ENCODE measurements at places on chromosomes 2 and 18. TPM values are rescaled to one million over a fixed set of nuclear protein-coding genes. Genes with fewer than 3 reads are reported as not detected.

The MYO5B gene
- total RNA-seq = not detected

The CNGA3 gene
- total RNA-seq = not detected

The ARPC2 gene
- total RNA-seq = 312 TPM

The DNAJC27 gene
- total RNA-seq = 6.9 TPM

The KCNG2 gene
- not detected for total RNA-seq

The DYNAP gene
- total RNA-seq = not detected

The UPP2 gene
- total RNA-seq = not detected

The GAD1 gene
- 1.1 TPM for total RNA-seq

The GNAL gene
- total RNA-seq = 69.3 TPM

The KIAA2012 gene
- total RNA-seq = not detected

The C2orf80 gene
- not detected for total RNA-seq

The CHAC2 gene
- total RNA-seq = 10.5 TPM

The TDRD15 gene
- total RNA-seq = not detected

The CD8A gene
- total RNA-seq = not detected

The DPP10 gene
- not detected for total RNA-seq

The LIMS4 gene
- total RNA-seq = not detected

The CREG2 gene
- 0.34 TPM for total RNA-seq

The HRH4 gene
- total RNA-seq = 0.15 TPM

The INPP5D gene
- under 0.01 TPM for total RNA-seq

The PAIP2B gene
- total RNA-seq = 0.33 TPM

The VIT gene
- total RNA-seq = not detected

The POLE4 gene
- total RNA-seq = 22.6 TPM

The TEX261 gene
- 30.7 TPM for total RNA-seq

The TCF4 gene
- 10.6 TPM for total RNA-seq

The LINC00305 gene
- total RNA-seq = not detected

The CNDP1 gene
- total RNA-seq = not detected

The ALPI gene
- total RNA-seq = not detected

The C2orf81 gene
- total RNA-seq = 1.4 TPM

The LYG1 gene
- total RNA-seq = 0.77 TPM

The POTEI gene
- not detected for total RNA-seq

The LYPD6B gene
- not detected for total RNA-seq

The UGP2 gene
- total RNA-seq = 52.3 TPM

The GCG gene
- total RNA-seq = not detected

The SLC11A1 gene
- under 0.01 TPM for total RNA-seq

The ATP8B1 gene
- 1.9 TPM for total RNA-seq

The AQP12A gene
- total RNA-seq = not detected

The FEV gene
- not detected for total RNA-seq

The FBLN7 gene
- total RNA-seq = 0.69 TPM

The SULT1C3 gene
- total RNA-seq = not detected

The SLC35G4 gene
- total RNA-seq = not detected

The LANCL1 gene
- total RNA-seq = 52.7 TPM

The MYCN gene
- not detected for total RNA-seq

The PSMA8 gene
- total RNA-seq = not detected

The PUM2 gene
- total RNA-seq = 38.9 TPM

The DAW1 gene
- 0.33 TPM for total RNA-seq

The ABCG8 gene
- not detected for total RNA-seq

The GKN1 gene
- total RNA-seq = not detected

The ELOA2 gene
- total RNA-seq = not detected

The SP140 gene
- under 0.01 TPM for total RNA-seq

The RGPD8 gene
- 14.5 TPM for total RNA-seq

The ZNF638 gene
- total RNA-seq = 120 TPM

The MC4R gene
- 0.77 TPM for total RNA-seq

The FAM210A gene
- 63.4 TPM for total RNA-seq

The CPLX4 gene
- not detected for total RNA-seq

The CCDC85A gene
- total RNA-seq = 0.69 TPM

The INHBB gene
- total RNA-seq = 0.15 TPM

The DIS3L2 gene
- total RNA-seq = 56.3 TPM

The LOXL3 gene
- total RNA-seq = 3.5 TPM

The RNU2-63P gene
- under 0.01 TPM for total RNA-seq

Measured in melanocyte of skin (primary cell).